Hair follicular keratinocyte (primary cell): ENCODE measurements at places on chromosomes 6 and 20. TPM values are rescaled to one million over a fixed set of nuclear protein-coding genes. Genes with fewer than 3 reads are reported as not detected.

PAK5 gene
- total RNA-seq, result not detected in 2 replicates

PRSS16 gene
- 6.2 and 12.2 TPM in 2 replicates for total RNA-seq

RNF39 gene
- total RNA-seq, result 2.9 and 7.2 TPM in 2 replicates

SLC22A7 gene
- total RNA-seq, result not detected in 2 replicates

GRIK2 gene
- not detected in 2 replicates for total RNA-seq

ZSCAN16 gene
- 0.30 and 1.5 TPM in 2 replicates for total RNA-seq

EYS gene
- total RNA-seq, result 0.16 and 0.27 TPM in 2 replicates

CLPSL2 gene
- total RNA-seq, result not detected in 2 replicates

GSTA1 gene
- total RNA-seq, result not detected in 2 replicates

HSPA1A gene
- 37.6 and 59.1 TPM in 2 replicates for total RNA-seq

IL17F gene
- not detected in 2 replicates for total RNA-seq

OVOL2 gene
- total RNA-seq, result 7.4 and 14.6 TPM in 2 replicates

THBS2 gene
- total RNA-seq, result 177 and 216 TPM in 2 replicates

MLN gene
- total RNA-seq, result not detected in 2 replicates

FOXC1 gene
- 1.6 and 3.5 TPM in 2 replicates for total RNA-seq

ISM1 gene
- 1.0 and 4.4 TPM in 2 replicates for total RNA-seq

C2 gene
- total RNA-seq, result not detected in 2 replicates

GABRR1 gene
- not detected in 2 replicates for total RNA-seq

SLC16A10 gene
- total RNA-seq, result not detected in 2 replicates

CRISP2 gene
- total RNA-seq, result not detected in 2 replicates

TMEM74B gene
- 0.30 and 0.39 TPM in 2 replicates for total RNA-seq

XKR7 gene
- not detected in 2 replicates for total RNA-seq

UBE2C gene
- total RNA-seq, result 57.3 and 146 TPM in 2 replicates

SLC32A1 gene
- total RNA-seq, result not detected in 2 replicates

MLIP gene
- not detected in 2 replicates for total RNA-seq

POM121L2 gene
- not detected in 2 replicates for total RNA-seq

TOX2 gene
- 0.76 and 2.3 TPM in 2 replicates for total RNA-seq

SNAP91 gene
- not detected in 2 replicates for total RNA-seq

GCLC gene
- total RNA-seq, result 63.6 and 87.0 TPM in 2 replicates

PPP1R16B gene
- not detected in 2 replicates for total RNA-seq

RIOK1 gene
- total RNA-seq, result 9.8 and 16.9 TPM in 2 replicates

SNX14 gene
- total RNA-seq, result 71.3 and 75.8 TPM in 2 replicates

CFAP61 gene
- 0.08 TPM in 1 of 2 replicates, not detected in the other for total RNA-seq

RFX6 gene
- not detected in 2 replicates for total RNA-seq

ZBTB12 gene
- 0.30 and 0.39 TPM in 2 replicates for total RNA-seq

ECT2L gene
- not detected in 2 replicates for total RNA-seq

FAM217A gene
- total RNA-seq, result not detected in 2 replicates

USP49 gene
- 0.30 and 0.70 TPM in 2 replicates for total RNA-seq

HNF4A gene
- total RNA-seq, result not detected in 2 replicates
